ENCODE measurements at places on chromosomes 16 and 17.
A peak's percentile ranks its signal among the peaks of the same experiment; 100 is the strongest.

- no peak overlapping the region for H3K4me3 ChIP-seq
- H3K4me1 ChIP-seq: no peaks in the 10 kb centered on the region
- no peaks in the 10 kb centered on the region for H3K36me3 ChIP-seq
- DNase-seq: no peak
- no peaks in the 10 kb centered on the region for H3K27me3 ChIP-seq
Observed at GRCh38 chr16:52149003-52149402, 397.9 kb downstream of the TOX3 start.

DNA sequence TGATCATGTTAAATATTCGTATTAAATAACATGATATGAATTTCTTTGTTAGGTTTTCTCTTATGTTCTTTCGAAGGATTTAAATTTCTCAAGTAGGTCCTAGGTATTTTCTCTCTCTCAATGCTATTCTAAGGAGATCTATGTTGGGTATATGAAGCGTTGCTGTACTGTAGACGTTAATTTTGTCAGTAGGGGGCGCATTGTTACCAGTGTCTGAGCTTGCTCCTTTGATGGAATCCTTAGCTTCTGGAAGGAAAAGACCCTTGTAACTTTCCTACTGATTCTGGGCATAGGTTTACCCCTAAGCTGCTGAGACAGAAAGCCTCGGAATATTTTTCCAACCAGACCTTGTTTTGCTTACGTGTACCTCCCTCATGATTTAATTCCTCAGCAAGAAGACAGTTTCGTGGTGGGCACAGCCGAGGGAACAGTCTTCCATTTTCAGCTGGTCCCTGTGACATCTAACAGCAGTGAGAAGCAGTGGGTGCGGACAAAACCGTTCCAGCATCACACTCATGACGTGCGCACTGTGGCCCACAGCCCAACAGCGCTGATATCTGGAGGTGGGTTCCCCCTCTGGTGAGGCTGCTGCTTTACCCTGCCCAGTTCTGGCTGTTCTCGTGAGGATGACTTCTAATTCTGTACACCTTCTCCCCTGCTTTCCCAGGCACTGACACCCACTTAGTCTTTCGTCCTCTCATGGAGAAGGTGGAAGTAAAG lies 17.9 kb downstream of the UTP4 start:
- no peak for DNase-seq
- H3K4me1 ChIP-seq: no peaks in the 10 kb centered on the region
- no peaks in the 10 kb centered on the region for H3K27me3 ChIP-seq
- peaks cover 54% of the 10 kb centered on the region for H3K36me3 ChIP-seq

- peaks cover 31% of the 10 kb centered on the region for H3K4me1 ChIP-seq
- peak overlapping the region; percentile 71 for H3K4me3 ChIP-seq
- DNase-seq: no peak
- H3K36me3 ChIP-seq: peaks cover 17% of the 10 kb centered on the region
- H3K27me3 ChIP-seq: peaks cover 65% of the 10 kb centered on the region
Observed at GRCh38 chr17:61400066-61400716, 548 bp downstream of the TBX2 start.

GRCh38 chr17:81667754-81668153 lies 1.2 kb downstream of the CCDC137 start:
- H3K36me3 ChIP-seq: peaks cover 28% of the 10 kb centered on the region
- H3K27ac ChIP-seq: no peak overlapping the region
- DNase-seq: no peak
- peak overlapping the region; percentile 85 for H3K4me3 ChIP-seq

DNA sequence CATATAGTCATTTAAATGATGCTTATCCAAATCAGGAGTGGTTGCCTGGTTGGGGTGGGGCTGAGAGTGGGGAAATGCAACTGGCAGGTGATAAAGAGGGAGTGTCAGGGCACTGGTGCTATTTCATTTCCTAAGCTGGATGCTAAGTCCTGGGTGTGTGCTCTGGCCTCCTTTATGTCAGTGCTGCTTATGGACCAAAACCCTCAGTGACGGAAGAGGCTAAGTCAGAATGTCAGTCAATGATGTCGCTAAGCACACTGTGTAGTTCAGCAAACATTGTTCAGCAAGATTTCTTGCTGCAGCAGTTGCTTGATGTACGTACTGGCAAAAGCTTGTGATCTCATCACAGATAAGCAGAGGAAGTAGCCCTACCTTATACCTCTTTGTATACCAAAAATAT lies 16.4 kb upstream of the FLCN start:
- no peak overlapping the region for H3K27ac ChIP-seq
- H3K4me1 ChIP-seq: peaks cover 6% of the 10 kb centered on the region
- H3K27me3 ChIP-seq: no peaks in the 10 kb centered on the region

DNA sequence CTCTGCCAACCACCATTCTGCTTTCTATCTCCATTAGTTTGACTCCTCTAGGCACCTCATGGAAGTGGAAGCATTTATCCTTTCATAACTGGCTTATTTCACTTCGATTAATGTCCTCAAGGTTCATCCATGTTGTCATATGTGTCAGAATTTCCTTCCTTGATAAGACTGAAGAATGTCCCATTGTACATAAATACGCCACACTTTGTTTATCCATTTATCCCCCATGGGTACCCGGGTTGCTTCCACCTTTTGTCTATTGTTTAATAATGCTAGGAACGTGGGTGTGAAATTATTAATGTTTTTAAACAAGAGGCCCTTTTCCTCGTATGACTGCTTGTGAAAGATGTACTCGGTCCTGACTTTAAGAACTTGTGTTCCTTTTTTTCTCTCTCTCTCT lies 12.9 kb downstream of the MILR1 start:
- H3K27ac ChIP-seq: no peak overlapping the region
- no peaks in the 10 kb centered on the region for H3K4me1 ChIP-seq
- H3K4me3 ChIP-seq: no peak overlapping the region
- H3K27me3 ChIP-seq: peaks cover 15% of the 10 kb centered on the region

GRCh38 chr16:12252616-12253015 lies 276.1 kb downstream of the SNX29 start:
- H3K27ac ChIP-seq: no peak overlapping the region
- peaks cover 29% of the 10 kb centered on the region for H3K4me1 ChIP-seq
- H3K36me3 ChIP-seq: peaks cover 1% of the 10 kb centered on the region
- no peak overlapping the region for H3K4me3 ChIP-seq
- no peak for DNase-seq
